Activated T-helper 17 cell treated with anti-CD3 and anti-CD28 coated beads, Interleukin-2, amount 50 U/mL, for 72 hours (primary cell): ENCODE measurements at places on chromosomes 7 and 10. TPM values are rescaled to one million over a fixed set of nuclear protein-coding genes. Genes with fewer than 3 reads are reported as not detected.

PRR15 gene
- total RNA-seq: not detected

OR6V1 gene
- not detected for total RNA-seq

TRIM73 gene
- 3.2 TPM for total RNA-seq

POLR2J2 gene
- total RNA-seq: 34.1 TPM

GLCCI1 gene
- total RNA-seq: 22.3 TPM

CYP2E1 gene
- 5.4 TPM for total RNA-seq

GPR15LG gene
- not detected for total RNA-seq

AKR1C4 gene
- 0.71 TPM for total RNA-seq

ST8SIA6 gene
- total RNA-seq: 0.84 TPM

NSUN5 gene
- 48.4 TPM for total RNA-seq

ZNF467 gene
- total RNA-seq: 0.42 TPM

LLCFC1 gene
- total RNA-seq: not detected

NPS gene
- not detected for total RNA-seq

BTBD16 gene
- not detected for total RNA-seq

PPP1R3C gene
- total RNA-seq: not detected

MYL10 gene
- not detected for total RNA-seq

C1GALT1 gene
- 47.2 TPM for total RNA-seq

PDLIM1 gene
- 0.42 TPM for total RNA-seq

MOGAT3 gene
- not detected for total RNA-seq

ZSWIM8 gene
- 66.1 TPM for total RNA-seq

CLCN1 gene
- total RNA-seq: 0.11 TPM

PAX4 gene
- not detected for total RNA-seq

RBP3 gene
- not detected for total RNA-seq

ACTL6B gene
- not detected for total RNA-seq

CYP2C18 gene
- not detected for total RNA-seq

TAS2R5 gene
- total RNA-seq: 1.1 TPM

NPTX2 gene
- not detected for total RNA-seq

EVX1 gene
- not detected for total RNA-seq

HMX3 gene
- total RNA-seq: 0.21 TPM

VSTM2A gene
- not detected for total RNA-seq

CALML3 gene
- not detected for total RNA-seq

COL28A1 gene
- 0.13 TPM for total RNA-seq

WDR86 gene
- 0.45 TPM for total RNA-seq

CTAGE8 gene
- 0.28 TPM for total RNA-seq

ASAH2 gene
- 2.9 TPM for total RNA-seq
